ENCODE measurements at places on chromosomes 12 and 14. TPM values are rescaled to one million over a fixed set of nuclear protein-coding genes. Genes with fewer than 3 reads are reported as not detected.

GALNT16 gene
- 6.8 TPM for total RNA-seq

GRCh38 chr12:60100852-60101251, 505.0 kb downstream of the SLC16A7 start:
- H3K4me3 ChIP-seq, result no peak overlapping the region
- H3K27ac ChIP-seq, result no peak overlapping the region
- no peaks in the 10 kb centered on the region for H3K27me3 ChIP-seq
- DNase-seq, result no peak
- no peaks in the 10 kb centered on the region for H3K36me3 ChIP-seq

- peak overlapping the region; percentile 79 for H3K4me3 ChIP-seq
- H3K4me1 ChIP-seq, result peaks cover 4% of the 10 kb centered on the region
- peak overlapping the region; percentile 76 for H3K27ac ChIP-seq
- H3K27me3 ChIP-seq, result no peaks in the 10 kb centered on the region
- peak; percentile 94 for DNase-seq
Observed at GRCh38 chr12:132084621-132085290, 59.4 kb downstream of the DDX51 start.

CINP gene
- total RNA-seq, result 35.0 TPM

GRCh38 chr12:29731591-29731990, 52.2 kb downstream of the TMTC1 start:
- H3K27ac ChIP-seq, result no peak overlapping the region
- no peaks in the 10 kb centered on the region for H3K36me3 ChIP-seq
- DNase-seq, result no peak
- no peaks in the 10 kb centered on the region for H3K27me3 ChIP-seq
- H3K4me1 ChIP-seq, result no peaks in the 10 kb centered on the region

KCNJ8 gene
- total RNA-seq, result 0.93 TPM

- peaks cover 25% of the 10 kb centered on the region for H3K27me3 ChIP-seq
- no peak overlapping the region for H3K27ac ChIP-seq
- H3K4me3 ChIP-seq, result peak overlapping the region; percentile 32
- DNase-seq, result no peak
- H3K36me3 ChIP-seq, result no peaks in the 10 kb centered on the region
Observed at GRCh38 chr14:28120391-28120790, 646.2 kb upstream of the FOXG1 start.

CLEC4D gene
- total RNA-seq, result not detected

DNA sequence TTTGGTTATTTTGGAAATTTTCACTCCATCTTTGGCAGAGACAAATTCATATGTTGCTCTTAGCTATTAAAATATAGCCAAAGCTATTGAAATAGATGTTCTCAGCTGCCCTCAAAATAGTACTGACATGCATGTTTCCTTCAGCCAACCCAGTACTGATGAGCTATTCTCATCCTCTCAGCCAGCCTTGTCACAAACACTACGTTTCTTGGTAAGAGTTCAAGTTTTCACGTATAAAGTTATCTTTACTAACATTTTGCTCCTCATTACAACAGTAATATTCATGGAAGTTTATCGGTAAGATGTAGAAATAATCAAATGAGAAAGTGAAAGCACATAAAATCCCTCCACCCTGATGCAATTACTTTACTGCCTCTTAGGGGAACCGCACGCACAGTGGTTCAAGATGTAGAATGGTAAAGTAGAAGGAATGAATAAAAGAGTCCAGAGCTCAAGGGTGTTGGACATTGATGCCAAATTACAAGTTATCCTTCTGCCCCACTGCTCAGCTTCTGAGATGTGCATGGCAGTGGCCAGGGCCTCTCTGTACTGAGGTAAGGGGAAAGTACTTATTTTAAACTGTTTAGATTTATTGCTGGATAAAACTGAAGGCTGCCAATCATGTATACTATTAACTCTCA, 20.7 kb downstream of the GCH1 start:
- H3K4me3 ChIP-seq, result no peak overlapping the region
- no peaks in the 10 kb centered on the region for H3K27me3 ChIP-seq
- no peak for DNase-seq
- no peaks in the 10 kb centered on the region for H3K36me3 ChIP-seq
- H3K4me1 ChIP-seq, result no peaks in the 10 kb centered on the region

ACOT4 gene
- total RNA-seq, result 1.8 TPM

DNA sequence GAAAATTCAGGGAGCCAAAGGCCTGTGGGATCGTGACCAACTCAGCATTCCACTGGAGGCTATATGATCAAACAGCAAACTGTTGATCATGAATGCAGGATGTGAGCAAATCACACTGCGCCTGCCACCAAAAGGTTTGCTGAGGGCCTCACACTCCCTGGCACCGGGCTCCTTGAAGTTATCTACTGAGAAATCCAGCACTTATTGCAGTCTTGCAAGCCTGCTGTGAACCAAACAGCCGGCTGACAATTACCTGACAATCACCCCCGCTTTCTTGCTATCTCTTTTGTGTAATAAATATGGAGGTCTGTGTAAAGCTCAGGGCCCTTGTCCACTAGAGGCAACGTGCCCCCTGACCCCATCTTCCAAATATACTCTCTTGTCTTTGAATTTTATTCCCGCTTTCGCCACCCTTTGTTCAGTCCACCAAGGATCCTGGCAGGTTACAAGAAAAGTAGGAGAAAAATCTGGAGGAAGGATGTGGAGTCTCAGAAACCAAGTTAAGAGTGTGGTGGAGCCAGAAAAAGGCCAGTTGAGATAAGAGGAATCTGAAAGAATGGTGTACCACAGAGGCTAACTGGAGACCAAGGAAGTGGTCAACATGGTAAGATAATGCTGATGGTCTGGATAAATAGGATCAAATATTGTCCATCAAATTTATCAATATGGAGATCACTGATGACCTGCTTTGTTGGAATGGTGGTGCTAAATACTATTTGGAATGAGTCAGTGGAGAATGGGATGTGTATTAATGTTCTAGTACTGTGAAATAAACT, 229.2 kb downstream of the ALX1 start:
- peak; percentile 79 for DNase-seq
- no peaks in the 10 kb centered on the region for H3K36me3 ChIP-seq
- H3K27ac ChIP-seq, result peak overlapping the region; percentile 27
- H3K4me1 ChIP-seq, result no peaks in the 10 kb centered on the region

DNA sequence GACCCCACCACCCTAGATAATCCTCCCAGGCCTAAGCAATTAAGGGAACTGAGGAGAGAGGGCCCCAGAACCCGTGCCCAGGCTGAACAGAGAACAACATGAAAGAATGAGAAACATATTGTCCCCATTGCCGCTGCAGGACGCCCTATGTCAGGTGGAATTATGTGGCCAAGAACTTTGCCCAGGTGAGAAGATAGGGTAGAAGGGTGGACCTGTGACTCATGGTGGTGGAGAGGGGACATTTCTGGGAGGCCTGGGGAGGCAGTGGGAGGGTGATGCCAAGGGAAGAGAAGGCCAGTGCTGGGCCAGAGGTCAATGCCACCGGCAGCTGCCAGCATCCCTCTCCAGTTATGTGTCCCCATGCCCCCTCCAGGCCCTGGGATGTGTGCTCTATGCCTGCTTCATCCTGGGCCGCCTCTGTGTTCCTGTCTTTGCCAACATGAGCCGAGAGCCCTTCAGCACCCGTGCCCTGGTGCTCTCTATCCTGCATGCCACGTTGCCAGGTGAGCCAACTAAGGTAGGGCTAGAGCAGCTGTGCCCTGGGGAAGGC, 15.5 kb downstream of the SOAT2 start:
- no peak for DNase-seq
- H3K4me1 ChIP-seq, result peaks cover 5% of the 10 kb centered on the region
- H3K27me3 ChIP-seq, result peaks cover under 1% of the 10 kb centered on the region
- no peak overlapping the region for H3K4me3 ChIP-seq

PHLDA1 gene
- 3.7 TPM for total RNA-seq

- no peaks in the 10 kb centered on the region for H3K4me1 ChIP-seq
- no peak for DNase-seq
- no peaks in the 10 kb centered on the region for H3K27me3 ChIP-seq
- no peak overlapping the region for H3K27ac ChIP-seq
- H3K36me3 ChIP-seq, result peaks cover 74% of the 10 kb centered on the region
- H3K4me3 ChIP-seq, result no peak overlapping the region
Observed at GRCh38 chr14:35078082-35078481, 32.0 kb downstream of the FAM177A1 start.

SPPL3 gene
- 47.0 TPM for total RNA-seq

FGD4 gene
- total RNA-seq, result 31.2 TPM

DNA sequence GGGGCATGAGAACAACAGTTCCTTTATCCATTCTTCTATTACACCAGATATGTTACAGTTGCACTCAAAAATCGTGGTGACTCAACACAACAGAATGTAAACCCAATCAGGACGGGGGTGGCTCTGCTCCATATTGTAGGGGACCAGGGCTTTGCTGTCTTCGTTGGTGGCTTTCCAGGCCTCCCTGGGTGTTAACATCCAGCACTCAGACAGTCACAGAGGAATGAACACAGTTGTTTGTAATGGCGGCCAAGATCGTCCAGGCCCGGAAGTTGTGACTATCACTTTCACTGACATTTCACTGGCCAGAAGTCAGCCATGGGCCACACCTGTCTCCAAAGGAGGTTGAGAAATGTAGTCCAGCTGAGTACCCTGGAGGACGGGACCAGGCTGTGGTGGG, 204.1 kb downstream of the CACNA1C start:
- no peaks in the 10 kb centered on the region for H3K4me1 ChIP-seq
- H3K27me3 ChIP-seq, result no peaks in the 10 kb centered on the region
- H3K4me3 ChIP-seq, result no peak overlapping the region
- H3K36me3 ChIP-seq, result no peaks in the 10 kb centered on the region
- DNase-seq, result peak; percentile 20

GRCh38 chr14:64695071-64695470, 9.2 kb upstream of the PLEKHG3 start:
- H3K4me1 ChIP-seq, result peaks cover 7% of the 10 kb centered on the region
- H3K27me3 ChIP-seq, result peaks cover 30% of the 10 kb centered on the region
- H3K27ac ChIP-seq, result no peak overlapping the region
- no peaks in the 10 kb centered on the region for H3K36me3 ChIP-seq

- H3K27me3 ChIP-seq, result no peaks in the 10 kb centered on the region
- H3K4me1 ChIP-seq, result no peaks in the 10 kb centered on the region
- DNase-seq, result peak; percentile 65
- H3K36me3 ChIP-seq, result no peaks in the 10 kb centered on the region
- H3K27ac ChIP-seq, result no peak overlapping the region
Observed at GRCh38 chr14:48805315-48805714, 780.9 kb downstream of the RPS29 start.

DNA sequence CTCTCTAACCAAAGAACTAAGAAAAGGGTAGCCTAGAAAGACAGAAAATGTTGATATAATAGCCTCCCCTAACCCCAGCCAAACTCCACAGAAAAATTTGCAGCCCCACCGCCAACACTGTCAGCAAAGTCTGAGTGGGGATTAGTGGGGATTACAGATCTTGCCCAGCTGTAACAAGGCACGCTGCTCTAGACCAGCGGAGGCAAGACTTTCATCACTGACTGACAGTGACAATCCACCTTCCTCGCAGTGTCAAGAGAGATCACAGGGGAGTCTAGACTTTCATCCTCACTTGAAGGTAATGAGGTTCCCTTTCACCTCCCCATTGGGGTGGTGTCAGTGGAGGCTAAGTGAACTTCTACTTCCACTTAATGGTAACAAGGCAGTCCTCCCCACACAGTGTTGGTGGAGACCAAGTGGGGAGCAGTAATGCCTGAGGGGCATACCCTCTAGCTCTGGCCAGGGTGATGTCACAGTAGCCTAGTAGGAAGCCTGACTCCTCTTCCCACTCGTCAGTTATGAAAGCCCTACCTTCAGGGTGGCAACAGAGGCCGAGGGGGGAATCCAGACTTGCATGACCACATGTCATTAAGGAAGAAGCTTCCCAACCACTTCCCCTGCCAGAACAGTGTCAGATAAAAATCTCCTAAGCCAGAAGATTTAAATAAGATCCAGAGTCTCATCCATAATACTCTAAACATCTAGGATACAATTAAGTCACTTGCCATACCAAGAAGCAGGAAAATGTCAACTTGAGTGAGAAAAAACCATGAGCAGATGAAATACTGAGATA, 91.7 kb upstream of the RASSF8 start:
- H3K27ac ChIP-seq, result no peak overlapping the region
- DNase-seq, result no peak
- H3K27me3 ChIP-seq, result no peaks in the 10 kb centered on the region
- peak overlapping the region; percentile 49 for H3K4me3 ChIP-seq
- no peaks in the 10 kb centered on the region for H3K4me1 ChIP-seq

SLCO1B1 gene
- total RNA-seq, result 1.5 TPM

DNA sequence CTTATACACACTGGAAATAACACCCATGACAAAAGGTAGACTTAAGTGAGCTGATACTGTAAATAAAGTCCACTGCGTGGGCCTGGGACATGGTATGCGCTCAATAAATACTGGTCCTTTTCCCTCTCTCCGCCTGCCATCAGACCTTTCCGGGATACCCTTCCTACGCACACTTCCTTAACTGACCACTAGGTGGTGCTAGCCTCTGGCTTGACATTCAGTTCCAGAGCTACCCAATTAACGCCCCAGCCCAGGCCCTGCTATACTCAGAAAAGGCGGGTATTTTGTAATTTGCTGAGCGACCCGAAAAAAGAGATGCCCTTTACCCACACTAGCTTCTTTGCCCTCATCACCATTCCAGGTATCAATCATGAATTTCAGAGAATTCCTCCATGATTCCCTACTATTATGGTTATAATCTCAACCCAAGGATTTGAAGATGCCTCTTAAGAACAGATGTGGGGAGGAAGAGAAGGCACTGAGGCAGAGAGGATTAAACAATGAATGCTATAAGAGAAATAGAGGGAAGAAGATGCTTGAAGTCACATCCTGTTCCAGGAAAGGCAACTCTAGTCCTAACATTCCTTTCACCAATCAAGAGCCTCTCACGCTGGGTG, 3.9 kb upstream of the LRP1 start:
- H3K27ac ChIP-seq, result no peak overlapping the region
- H3K36me3 ChIP-seq, result no peaks in the 10 kb centered on the region
- DNase-seq, result peak; percentile 96
- no peak overlapping the region for H3K4me3 ChIP-seq

TSHR gene
- total RNA-seq, result not detected

DNA sequence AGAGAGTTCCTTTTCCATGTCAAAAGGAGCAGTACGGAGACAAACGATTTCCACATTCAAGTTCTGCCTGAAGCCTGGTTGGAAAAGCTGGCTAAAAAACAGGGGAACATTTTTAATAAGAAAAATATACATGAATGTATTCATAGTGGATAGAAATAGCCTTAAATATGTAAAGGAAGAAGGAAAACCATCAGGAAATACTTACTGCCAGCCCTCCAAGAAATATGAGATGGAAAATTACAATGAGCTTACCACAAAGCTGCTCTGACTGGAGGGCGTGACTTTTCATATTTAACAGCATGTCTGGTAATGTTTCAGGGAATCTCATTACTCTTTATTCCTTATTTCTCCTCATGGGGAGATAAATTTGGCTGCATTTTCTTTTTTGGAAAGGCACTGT, 75.9 kb upstream of the ZDHHC17 start:
- H3K4me1 ChIP-seq, result no peaks in the 10 kb centered on the region
- H3K36me3 ChIP-seq, result no peaks in the 10 kb centered on the region
- no peak for DNase-seq
- H3K27me3 ChIP-seq, result peaks cover 13% of the 10 kb centered on the region
- H3K4me3 ChIP-seq, result no peak overlapping the region
- H3K27ac ChIP-seq, result no peak overlapping the region

ZNF384 gene
- total RNA-seq, result 146 TPM

BMAL2 gene
- total RNA-seq, result 31.8 TPM
